Renal cortical epithelial cell (primary cell): ENCODE measurements at places on chromosomes 1 and 21.
A peak's percentile ranks its signal among the peaks of the same experiment; 100 is the strongest.

DNA sequence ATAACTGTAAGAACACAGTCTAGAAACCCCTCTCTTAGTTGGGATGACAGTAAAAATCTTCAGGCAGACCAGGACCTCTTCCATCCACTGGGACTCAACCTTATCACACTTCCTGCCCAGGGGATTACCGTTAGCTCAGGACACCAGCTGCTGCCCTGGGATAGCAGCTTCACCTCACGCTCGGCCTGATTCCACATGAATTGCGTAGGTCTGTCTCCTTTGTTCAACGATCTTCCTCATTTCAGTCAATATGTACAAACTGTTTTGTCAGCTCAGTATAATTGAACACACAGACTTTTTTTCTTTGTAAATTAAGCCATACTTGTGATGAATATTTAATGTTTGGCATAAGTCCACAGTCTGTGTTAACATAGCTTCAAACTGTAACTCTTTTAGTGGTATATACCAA is 290.4 kb downstream of the GRIK1 start:
- no peak for DNase-seq

- DNase-seq: peak; percentile 73
Observed at GRCh38 chr1:154445040-154445472, 39.9 kb downstream of the IL6R start.

- peak; percentile 60 for DNase-seq
Observed at GRCh38 chr1:23177438-23178380, 9.1 kb upstream of the LUZP1 start.

DNA sequence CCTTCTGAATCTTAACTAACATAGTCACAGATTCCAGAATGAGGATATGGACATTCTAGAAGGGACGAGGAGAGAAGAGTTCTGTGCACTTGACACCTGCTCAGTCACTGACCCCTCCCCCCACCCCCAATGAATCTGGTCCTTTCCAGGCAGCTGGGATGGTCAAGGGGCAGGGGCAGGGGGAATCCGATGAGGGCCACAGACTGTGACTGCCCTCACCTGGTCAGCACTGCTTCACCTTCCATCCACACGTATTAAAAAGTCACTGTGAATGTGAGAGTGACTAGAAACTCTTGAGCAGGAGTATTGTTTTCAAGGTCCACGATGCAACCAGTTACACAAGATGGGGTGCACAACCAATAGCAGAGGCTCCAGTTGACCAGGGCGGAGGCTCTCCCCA is 9.5 kb upstream of the PRAMEF12 start:
- DNase-seq: no peak

DNA sequence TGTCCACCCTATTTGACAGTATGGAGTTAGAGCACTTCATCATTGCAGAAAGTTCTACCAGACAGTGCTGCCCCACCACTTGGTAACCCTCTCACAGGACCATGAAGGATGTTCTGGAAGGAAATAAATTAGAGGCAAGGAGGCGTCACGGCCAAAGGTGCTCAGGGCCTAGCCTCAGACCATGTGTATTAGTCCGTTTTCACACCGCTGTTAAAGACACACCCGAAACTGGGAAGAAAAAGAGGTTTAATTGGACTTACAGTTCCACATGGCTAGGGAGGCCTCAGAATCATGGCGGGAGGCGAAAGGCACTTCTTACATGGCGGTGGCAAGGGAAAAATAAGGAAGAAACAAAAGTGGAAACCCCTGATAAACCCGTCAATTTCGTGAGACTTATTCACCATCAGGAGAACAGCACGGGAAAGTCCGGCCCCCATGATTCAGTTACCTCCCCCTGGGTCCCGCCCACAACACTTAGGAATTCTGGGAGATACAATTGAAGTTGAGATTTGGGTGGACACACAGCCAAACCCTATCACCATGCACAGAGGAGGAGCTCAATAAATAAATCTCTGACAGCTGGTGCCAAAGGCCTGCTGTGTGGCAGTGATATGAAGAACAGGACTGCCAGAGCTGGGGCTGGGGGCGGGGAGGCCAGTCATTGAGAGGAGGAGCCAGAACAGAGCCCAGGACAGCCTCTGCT is 75.8 kb downstream of the FHAD1 start:
- no peak for DNase-seq

- DNase-seq: peak; percentile 48
Observed at GRCh38 chr1:79151006-79151796, 144.7 kb upstream of the ADGRL4 start.

- DNase-seq: no peak
Observed at GRCh38 chr1:204996981-204997380, 46.0 kb upstream of the CNTN2 start.
